Osteocyte (in vitro differentiated cells): ENCODE measurements at places on chromosomes 5 and 9.

DNA sequence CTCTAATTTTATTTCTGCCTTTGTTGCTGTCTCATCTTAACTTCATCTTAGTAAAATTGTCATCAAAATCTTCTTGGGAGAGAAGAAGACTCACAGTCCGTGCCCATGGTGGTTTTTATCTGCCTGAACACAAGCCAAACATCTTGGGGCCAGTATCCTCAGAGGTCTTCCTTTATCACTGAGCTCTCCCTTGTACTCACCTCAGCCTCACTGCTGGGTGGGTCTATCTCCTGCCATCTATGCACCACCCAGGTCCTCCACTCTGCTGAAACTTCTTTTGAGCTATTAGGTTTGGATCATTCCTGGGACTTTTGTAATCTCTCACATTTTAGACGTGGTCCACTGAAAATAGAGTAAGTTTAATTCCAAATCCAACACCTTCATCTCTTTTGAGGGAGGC, 116.3 kb upstream of the EPB41L4A start:
- H3K27ac ChIP-seq, result no peak overlapping the region
- no peaks in the 10 kb centered on the region for H3K4me1 ChIP-seq
- DNase-seq, result no peak
- no peaks in the 10 kb centered on the region for H3K27me3 ChIP-seq
- H3K4me3 ChIP-seq, result no peak overlapping the region

DNA sequence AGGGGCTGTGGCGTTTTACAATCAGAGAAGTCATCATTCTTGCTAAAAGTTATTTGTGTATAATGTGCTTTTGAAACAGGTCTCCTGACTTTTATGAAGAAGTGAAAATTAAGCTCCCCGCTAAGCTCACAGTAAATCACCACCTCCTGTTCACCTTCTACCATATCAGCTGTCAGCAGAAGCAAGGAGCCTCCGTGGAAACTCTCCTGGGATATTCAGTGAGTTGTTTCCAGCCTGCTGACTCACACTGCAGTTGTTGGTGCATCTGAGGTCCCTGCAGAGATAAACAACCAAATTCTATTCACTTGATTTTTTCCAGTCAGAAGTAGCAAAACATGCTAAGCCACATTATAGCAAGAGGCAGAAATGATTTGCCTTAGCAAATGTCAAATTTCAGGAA, 156.7 kb downstream of the DOCK8 start:
- no peaks in the 10 kb centered on the region for H3K4me1 ChIP-seq
- no peak overlapping the region for H3K4me3 ChIP-seq
- DNase-seq, result no peak

- H3K27ac ChIP-seq, result no peak overlapping the region
- no peak for DNase-seq
- H3K27me3 ChIP-seq, result peaks cover 6% of the 10 kb centered on the region
Measured at GRCh38 chr5:142182840-142183239, 74.3 kb downstream of the NDFIP1 start.

GRCh38 chr9:78218890-78219289, 17.0 kb upstream of the CEP78 start:
- H3K4me1 ChIP-seq, result no peaks in the 10 kb centered on the region
- no peaks in the 10 kb centered on the region for H3K36me3 ChIP-seq
- DNase-seq, result no peak
- H3K4me3 ChIP-seq, result no peak overlapping the region
- H3K27ac ChIP-seq, result no peak overlapping the region

DNA sequence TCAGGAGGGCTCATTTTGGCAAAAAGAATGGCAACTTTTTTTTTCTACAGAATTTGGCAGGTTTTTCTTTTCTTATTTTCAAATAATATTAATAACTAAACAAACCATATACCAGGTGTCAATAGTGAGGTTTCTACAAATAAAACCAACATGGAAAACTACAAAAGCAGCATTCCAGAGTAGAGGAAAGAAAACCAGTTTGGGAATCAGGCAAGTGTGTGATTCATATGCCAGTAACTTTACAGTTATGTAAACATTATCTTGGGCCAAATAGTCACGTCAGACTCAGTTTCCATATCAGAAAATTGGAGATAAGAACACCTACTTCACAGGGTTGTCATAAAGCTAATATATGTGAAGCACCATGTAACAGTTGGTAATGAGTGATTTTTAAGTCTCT, 51.7 kb downstream of the FBXW11 start:
- no peaks in the 10 kb centered on the region for H3K27me3 ChIP-seq
- no peak for DNase-seq
- no peak overlapping the region for H3K27ac ChIP-seq
- H3K4me1 ChIP-seq, result peaks cover 49% of the 10 kb centered on the region

GRCh38 chr5:152978141-152978835, 512.2 kb upstream of the GRIA1 start:
- no peaks in the 10 kb centered on the region for H3K27me3 ChIP-seq
- DNase-seq, result no peak
- no peaks in the 10 kb centered on the region for H3K4me1 ChIP-seq
- H3K36me3 ChIP-seq, result no peaks in the 10 kb centered on the region
- H3K27ac ChIP-seq, result no peak overlapping the region
- H3K4me3 ChIP-seq, result no peak overlapping the region

DNA sequence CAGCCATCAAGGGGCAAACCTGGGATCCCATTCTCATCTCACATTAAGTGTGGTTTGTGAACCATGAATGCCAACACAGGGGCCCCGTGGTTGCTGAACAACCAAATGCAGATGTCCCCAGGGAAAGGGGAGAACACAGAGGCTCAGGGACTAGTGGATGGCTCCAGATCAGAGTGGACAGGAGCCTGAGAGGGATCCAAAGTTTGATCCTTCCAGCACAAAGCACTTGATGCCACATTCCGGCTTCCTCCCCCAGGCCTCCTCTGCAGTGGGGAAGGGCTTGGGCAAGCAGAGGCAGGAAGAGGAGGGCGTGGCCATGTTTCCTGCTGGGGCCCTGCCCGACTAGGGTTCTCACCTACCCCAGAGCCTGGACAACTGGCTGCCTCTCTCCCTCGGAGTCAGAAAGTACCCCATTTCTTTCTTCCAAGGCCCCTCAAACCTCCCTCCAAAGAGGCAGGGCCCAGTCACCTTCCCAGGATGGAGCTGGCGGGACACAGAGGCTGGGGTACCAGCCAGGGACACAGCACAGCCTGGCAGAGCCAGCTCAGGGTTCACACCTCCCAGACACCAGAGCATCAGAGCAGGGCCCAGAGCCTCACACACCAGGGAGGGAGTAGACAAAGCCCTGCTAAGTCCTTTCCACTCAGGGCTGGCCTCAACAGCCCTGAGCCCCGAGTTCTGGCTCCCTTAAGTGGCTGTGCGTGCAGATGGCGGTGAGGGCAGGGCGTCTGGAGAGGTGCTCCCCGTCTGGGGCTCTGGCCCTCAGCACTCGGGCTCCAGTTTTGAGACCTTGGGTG, 4.3 kb upstream of the RNF44 start:
- H3K4me3 ChIP-seq, result peak overlapping the region; percentile 73
- peaks cover 34% of the 10 kb centered on the region for H3K4me1 ChIP-seq
- no peak for DNase-seq
- H3K36me3 ChIP-seq, result no peaks in the 10 kb centered on the region

DNA sequence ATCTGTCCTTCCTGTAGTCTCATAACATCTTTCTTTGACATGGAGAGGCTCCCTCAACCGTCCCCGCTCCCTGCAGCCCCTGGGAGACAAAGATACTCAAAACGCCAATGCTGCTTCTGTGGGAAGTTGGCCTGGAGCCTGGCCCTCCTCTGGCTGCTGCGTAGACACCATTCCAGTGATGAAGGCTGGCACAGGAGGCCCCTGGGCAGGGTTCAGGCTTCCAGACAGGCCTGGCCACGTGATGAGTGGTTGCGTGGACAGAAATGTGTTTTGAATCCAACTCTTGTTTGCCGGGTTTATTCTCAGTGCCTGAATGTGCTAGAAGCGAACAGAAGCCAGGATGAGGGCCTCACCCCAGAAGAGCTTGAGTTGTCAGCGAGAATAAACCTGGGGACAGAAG, 43.2 kb upstream of the NKX2-5 start:
- H3K36me3 ChIP-seq, result no peaks in the 10 kb centered on the region
- H3K27me3 ChIP-seq, result peaks cover 41% of the 10 kb centered on the region
- H3K4me3 ChIP-seq, result no peak overlapping the region
- H3K27ac ChIP-seq, result no peak overlapping the region
- DNase-seq, result no peak
- peaks cover 4% of the 10 kb centered on the region for H3K4me1 ChIP-seq

DNA sequence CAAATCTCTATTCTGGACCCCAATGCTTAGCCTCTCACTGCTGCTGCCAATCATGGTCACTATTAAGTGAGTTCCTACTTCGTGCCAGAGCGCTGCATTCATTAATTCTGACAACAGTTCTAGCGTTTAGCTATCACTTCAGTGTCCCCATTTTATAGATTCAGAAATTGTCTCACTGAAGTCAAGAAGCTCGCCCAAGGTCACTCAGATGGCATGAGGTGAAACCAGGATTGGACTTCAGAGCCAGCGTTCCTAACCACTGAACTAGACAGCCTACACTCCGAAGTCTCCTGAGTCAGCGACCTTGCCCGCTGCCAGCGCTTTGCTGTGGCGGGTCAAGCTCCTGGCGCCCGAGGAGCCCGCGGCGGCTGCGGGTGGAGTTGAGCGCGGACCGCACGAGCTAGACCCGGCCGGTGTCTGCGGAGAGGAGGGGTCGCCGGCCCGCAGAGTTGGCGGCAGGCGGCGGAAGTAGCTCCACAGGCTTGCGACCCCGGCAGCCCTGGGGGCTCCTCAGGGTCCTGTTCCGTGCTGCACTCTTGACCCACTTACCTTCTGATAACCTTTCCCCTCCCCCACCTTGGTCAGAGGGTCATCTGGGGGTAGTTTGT, 2.1 kb upstream of the GABRB2 start:
- H3K4me1 ChIP-seq, result peaks cover 21% of the 10 kb centered on the region
- peaks cover 50% of the 10 kb centered on the region for H3K27me3 ChIP-seq
- DNase-seq, result no peak

GRCh38 chr5:77086689-77087483, at the start of gene ZBED3:
Gene ZBED3 (minus strand): TSS chr5:77087285. CDS start chr5:77077878, 9,407 bp downstream.
- peaks cover 22% of the 10 kb centered on the region for H3K36me3 ChIP-seq
- H3K4me3 ChIP-seq, result peak within 1 kb of the TSS; percentile 97
- peaks cover 31% of the 10 kb centered on the region for H3K4me1 ChIP-seq
- H3K27me3 ChIP-seq, result no peaks in the 10 kb centered on the region
- DNase-seq, result peak; percentile 86

DNA sequence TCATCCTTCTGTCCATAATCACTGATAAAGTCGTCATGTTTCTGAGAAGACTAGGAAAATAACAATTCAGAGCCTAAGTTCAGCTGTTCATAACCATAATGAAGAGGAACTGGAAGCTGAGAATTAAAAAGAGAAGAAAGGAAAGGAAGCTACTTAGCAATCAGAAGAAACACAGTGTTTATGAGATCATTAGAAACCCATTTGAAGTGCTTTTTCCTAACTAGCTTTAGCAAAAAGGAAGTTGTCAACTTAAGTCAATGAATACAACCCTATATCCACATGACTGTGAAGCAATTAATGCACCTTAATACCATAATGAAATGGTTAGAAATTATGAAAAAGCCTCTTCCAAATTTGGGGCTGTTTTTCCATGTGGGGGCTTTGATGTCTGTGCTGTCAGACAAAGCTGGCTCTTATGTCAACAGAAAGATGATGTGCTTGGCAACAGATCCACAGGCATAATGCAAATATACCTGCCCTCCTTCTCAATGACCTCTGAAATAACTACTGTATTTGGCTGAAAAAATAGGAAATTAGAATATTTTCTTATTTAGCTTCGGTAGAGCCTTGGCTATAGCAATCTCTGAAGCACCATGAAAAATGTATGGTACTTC, 463.5 kb downstream of the RASEF start:
- no peaks in the 10 kb centered on the region for H3K36me3 ChIP-seq
- H3K4me1 ChIP-seq, result peaks cover 36% of the 10 kb centered on the region
- H3K4me3 ChIP-seq, result no peak overlapping the region
